RKO (cell line): ENCODE measurements at places on chromosomes 11 and 22.

GRCh38 chr22:32331918-32332725 lies 25.5 kb upstream of the RFPL3 start:
- no peak for DNase-seq

DNA sequence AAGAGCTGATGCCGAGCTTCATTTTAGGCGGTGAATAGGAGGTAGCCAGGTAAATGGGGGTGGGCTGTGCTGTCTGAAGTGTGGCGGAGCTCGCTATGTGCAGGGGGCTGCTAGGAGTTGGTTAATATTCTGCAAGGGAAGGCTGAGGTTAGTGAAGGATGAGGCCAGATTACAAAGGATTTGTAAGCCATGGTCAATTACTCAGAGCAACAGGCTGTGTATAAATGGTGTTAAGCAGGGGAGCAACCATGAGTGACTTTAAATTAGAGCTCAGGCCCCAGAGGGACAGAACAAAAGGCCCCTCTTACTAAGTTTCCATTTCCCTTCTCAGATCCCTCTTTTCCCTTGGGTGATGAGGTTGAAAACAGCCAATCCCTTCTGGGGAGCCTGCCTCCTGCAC lies 7.3 kb upstream of the MCAM start:
- no peak for DNase-seq

- no peak for DNase-seq
These were observed 80.1 kb upstream of the E2F8 start for GRCh38 chr11:19320827-19321226.

DNA sequence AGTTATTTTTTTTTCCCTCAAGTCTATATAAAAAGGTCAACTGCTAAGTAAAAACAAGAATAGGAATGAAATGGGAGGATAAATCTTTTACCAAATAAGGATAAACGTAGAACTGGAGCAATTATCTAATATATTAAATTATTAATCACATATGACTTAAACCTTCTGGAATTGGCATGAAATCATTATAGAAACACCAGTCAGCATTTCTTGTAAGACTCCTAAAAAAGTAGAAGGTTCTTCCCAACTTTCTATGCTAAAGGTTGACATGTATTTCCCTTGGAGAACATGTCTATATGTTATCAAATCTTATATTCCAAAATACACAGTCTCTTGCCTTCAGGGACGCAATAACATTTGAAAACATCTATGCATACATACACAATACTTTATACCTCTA lies 143.2 kb downstream of the SBF2 start:
- DNase-seq = no peak

DNA sequence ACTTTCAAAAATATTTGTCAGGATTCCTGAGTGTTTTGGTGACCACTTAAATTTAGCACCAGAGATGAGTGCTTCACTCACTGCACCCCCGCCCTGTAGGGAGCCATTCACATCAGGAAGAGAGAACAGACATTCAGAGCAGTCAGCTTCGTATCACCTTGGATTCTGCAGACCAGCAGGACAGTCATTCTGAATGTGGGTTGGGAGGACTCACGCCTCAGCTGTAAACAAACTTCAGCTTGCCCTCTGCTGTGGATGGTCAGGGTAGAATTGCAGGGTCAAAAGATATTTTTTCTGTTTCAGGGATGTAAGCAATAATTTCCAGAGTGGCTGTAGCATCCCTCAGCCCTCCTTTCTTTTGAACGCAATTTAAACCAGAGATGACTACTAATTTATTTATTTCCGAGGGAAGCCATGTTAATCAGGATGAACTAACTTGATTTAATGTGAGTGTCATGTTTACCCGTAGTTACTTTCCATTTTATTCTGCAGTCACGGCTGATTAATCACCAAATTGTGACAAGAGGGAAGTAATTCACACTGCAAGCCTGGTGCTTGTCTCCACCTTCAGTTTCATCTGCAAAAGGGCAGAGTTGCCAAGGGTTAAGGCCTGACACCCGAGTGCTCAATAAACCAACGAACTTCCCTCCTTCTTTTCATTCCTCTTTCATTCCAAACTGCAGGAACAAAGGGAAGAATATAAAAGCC lies 174.2 kb upstream of the DDI1 start:
- no peak for DNase-seq

GRCh38 chr11:128045094-128045725 lies 542.1 kb downstream of the ETS1 start:
- DNase-seq = no peak

DNA sequence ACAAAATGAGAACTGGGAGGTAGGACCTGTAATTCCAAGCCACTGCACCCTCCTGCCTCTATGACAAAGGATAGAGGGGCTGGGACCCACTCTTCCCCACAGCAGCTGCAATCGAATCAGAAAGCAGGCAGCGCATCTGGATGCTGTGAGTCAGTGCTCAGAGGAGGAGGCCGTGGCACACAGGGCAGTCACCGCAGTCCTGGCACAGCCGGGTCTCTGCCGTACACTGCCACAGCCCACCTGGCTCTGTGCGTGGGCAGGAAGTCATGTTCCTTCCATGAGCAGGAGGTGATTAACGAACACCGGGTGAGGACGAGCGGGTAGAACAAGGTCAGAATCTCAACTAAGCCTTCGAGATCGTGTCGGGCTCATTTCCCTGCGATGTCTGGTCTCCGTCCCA lies 30.2 kb upstream of the PPFIA1 start:
- no peak for DNase-seq

GRCh38 chr22:49063545-49063890 lies 764.2 kb downstream of the BRD1 start:
- no peak for DNase-seq

DNA sequence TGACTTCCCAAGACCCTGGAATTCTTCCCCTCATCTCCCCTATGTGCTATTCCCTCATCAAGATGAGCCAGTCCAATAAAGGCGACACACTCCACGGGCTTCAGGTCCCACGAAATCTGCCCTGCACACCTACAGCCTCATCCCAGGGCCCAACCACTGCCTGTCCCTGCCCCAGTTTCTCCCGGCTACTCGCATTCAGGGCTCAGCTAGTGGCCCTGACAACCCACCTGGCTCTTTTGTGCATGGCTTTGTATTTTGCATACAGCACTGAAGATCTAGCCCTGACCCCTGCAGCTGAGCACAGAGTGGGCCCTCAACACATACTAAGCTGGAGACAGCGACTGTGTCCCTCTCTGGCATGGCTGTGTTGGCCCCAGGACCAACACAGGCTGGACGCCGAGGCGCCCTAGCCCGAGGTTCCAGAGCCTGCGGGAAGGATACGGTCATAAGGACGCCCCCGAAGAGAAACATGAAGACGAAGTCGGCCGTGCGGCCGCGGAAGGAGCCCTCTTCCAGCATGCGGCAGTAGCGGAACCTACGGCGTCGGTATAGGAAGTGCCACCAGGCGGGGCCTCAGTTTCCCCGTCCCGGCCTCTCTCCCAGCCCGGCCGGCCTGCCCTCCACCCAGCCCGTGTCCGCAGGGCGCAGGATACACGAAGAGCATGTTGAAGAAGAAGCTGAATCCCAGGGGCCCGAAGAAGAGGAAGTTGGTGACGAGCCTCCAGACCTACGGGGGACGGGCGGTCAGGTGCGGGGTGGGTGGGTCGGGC lies 710 bp downstream of the DERL3 start:
- no peak for DNase-seq

DNA sequence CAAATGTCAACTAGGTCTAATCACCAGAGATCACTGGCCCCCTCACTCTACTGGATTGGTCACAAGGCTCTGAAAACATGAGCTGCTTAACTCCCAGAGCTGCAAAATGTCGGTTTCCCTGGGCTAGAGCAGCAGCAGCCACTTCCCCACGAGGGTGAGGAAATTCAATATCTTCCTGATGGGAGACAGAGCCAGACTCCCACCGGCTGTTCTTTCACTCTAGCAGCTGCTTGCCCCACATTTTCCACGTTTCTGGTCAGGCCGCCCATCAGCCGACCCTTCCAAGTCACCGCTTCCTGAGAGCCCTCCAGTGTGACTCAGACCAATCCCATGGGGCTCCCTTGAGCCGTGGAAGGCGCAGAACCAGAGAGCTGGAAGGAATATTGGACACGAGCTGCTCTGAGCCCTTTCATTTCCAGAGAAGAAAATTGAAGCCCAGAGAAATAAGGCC lies 227.0 kb downstream of the ADAMTS15 start:
- DNase-seq = no peak

DNA sequence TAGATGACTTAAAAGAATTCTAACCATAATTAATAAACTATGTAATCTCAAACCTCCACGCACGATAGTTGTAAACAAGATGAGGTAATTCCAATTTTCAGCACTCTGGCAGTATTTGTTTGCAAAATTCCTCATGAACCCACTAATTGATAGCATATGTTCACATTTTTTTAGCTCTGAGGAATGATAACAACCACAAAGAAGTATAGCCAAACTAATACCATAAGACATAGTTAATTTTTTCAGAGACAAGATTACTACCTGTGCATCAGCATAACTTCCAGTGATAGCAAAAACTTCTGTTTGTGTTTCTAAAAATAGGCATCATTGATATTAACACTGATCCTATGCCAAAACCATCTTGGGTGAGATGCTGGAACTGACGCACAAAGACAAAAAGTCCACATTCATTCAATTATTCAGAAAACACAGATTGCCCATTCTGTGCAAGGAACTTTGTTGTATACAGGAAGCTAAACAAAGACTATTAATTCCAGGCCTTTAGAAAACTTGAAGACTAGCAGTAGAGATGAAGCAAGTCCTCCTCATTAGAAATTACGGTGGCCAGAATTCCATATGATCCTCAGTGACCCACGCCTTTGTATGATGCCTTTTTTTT lies 57.7 kb downstream of the PDGFD start:
- no peak for DNase-seq
